Pancreas (tissue), 10 donors: ENCODE measurements at places on chromosomes 5 and 9. TPM values are rescaled to one million over a fixed set of nuclear protein-coding genes. Genes with fewer than 3 reads are reported as not detected.

MCIDAS gene
- total RNA-seq: 0.31 TPM

SCAI gene
- 4.1 TPM for total RNA-seq

PLAA gene
- total RNA-seq: 10.5 TPM

FCHO2 gene
- 28.1 TPM for total RNA-seq

POC5 gene
- 5.5 TPM for total RNA-seq

PCA3 gene
- total RNA-seq: not detected

SPATA31E1 gene
- total RNA-seq: not detected

GPRIN1 gene
- total RNA-seq: 0.32 TPM

CDH18 gene
- 0.58 TPM for total RNA-seq

SERF1B gene
- total RNA-seq: 10.3 TPM

RMRP gene
- total RNA-seq: 10,479 TPM

C5orf52 gene
- not detected for total RNA-seq

THBS4 gene
- 4.7 TPM for total RNA-seq

OCLN gene
- total RNA-seq: 39.9 TPM

LHX6 gene
- total RNA-seq: 0.87 TPM

CDO1 gene
- 1.9 TPM for total RNA-seq

HTR4 gene
- total RNA-seq: not detected

ALDH1A1 gene
- total RNA-seq: 141 TPM

B4GALT1 gene
- 42.0 TPM for total RNA-seq

PDE6A gene
- total RNA-seq: not detected

ARL14EPL gene
- total RNA-seq: not detected

SPINK13 gene
- total RNA-seq: not detected

ZNF618 gene
- 9.8 TPM for total RNA-seq

FOXD4L4 gene
- not detected for total RNA-seq

HAPLN1 gene
- not detected for total RNA-seq

PDGFRB gene
- total RNA-seq: 12.0 TPM

RNF180 gene
- total RNA-seq: 5.2 TPM

ENHO gene
- total RNA-seq: 0.51 TPM

TTC16 gene
- total RNA-seq: not detected

ARHGEF39 gene
- 1.0 TPM for total RNA-seq

DOCK8 gene
- 5.6 TPM for total RNA-seq

PCSK5 gene
- 4.9 TPM for total RNA-seq

PCDHA12 gene
- total RNA-seq: 1.3 TPM

IZUMO3 gene
- not detected for total RNA-seq

SMIM33 gene
- total RNA-seq: not detected

DOK3 gene
- total RNA-seq: 3.2 TPM

STK32A gene
- 2.7 TPM for total RNA-seq

ANKRD55 gene
- not detected for total RNA-seq

SLC6A18 gene
- total RNA-seq: not detected

PCDHGA3 gene
- total RNA-seq: 0.98 TPM

COL27A1 gene
- total RNA-seq: 14.9 TPM
